ENCODE measurements at places on chromosomes 1 and 21.

- no peak for DNase-seq
Observed at GRCh38 chr1:8969937-8970336, 24.3 kb downstream of the CA6 start.

- DNase-seq, result no peak
Observed at GRCh38 chr1:92663775-92664174, 121.1 kb downstream of the EVI5 start.

GRCh38 chr21:34533938-34534337 is 21.9 kb upstream of the KCNE1 start:
- no peak for DNase-seq

GRCh38 chr1:83864991-83865390 is 133.9 kb downstream of the TTLL7 start:
- DNase-seq, result no peak

- DNase-seq, result no peak
Observed at GRCh38 chr1:17258758-17259130, 9.8 kb downstream of the PADI3 start.

DNA sequence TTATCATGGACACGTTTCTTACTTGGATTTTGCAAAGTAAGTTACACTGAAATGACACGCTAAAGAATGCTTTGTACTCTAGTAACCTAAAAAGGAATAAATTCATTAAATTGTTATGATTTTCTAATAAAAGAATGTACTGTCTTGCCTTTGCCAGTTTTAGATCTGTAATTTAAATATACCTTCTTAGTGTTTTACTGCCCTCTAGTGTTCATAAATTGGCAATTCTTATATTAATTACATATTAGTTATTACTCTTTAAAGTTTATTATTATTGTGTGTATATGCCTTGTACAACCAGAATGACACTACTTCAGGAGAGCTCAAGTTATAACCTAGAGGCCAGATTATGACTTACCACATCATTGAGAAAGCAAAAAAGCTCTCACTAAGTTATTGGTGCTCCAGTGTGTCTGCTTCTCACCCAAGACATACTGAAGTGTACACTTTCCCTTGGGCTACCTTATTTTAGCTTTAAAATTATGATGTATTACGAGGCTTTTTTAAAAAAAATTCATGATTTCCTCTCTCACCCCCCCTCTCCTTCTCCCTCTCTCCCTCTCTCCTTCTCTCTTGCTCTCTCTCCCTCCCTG is 169.9 kb downstream of the HS2ST1 start:
- DNase-seq, result peak; percentile 68

GRCh38 chr1:155226188-155226909 is 17.9 kb downstream of the MTX1 start:
- DNase-seq, result peak; percentile 90

DNA sequence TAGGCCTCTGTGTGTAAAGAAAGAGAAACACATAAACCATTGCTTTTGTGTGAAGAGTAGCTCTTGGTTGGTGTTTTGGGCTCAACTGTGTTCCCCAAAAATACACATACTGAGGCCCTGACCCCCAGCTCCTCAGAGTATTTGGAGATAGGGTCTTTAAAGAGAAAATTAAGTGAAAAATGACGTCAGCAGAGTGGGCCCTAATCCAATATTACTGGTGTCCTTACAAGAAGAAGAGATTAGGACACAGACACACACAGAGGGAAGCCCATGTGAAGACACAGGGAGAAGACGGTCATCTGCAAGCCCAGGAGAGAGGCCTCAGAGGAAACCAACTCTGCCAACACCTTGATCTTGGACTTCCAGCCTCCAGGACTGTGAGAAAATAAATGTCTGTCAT is 76.9 kb upstream of the PGBD5 start:
- no peak for DNase-seq

- no peak for DNase-seq
Observed at GRCh38 chr1:244012202-244012601, 38.9 kb upstream of the ZBTB18 start.

DNA sequence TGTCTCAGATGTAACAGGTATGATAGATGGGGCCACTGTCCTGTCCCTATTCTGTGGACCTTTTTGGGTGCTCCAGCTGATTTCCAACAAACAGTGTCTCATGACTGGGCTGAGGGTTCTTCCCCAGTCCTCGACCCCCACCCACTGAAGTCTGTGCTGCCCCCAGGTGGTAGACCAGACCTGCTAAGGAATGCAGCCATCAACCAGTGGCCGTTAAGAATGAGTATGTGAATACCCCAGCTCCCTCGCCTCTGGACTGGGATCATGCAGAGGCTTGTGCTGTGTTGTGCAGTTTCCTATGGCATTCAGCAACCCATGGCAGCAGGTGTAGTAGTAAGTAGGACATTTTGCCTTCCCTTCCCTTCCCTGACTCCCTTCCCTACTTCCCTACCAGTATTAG is 183.1 kb upstream of the KAZN start:
- no peak for DNase-seq

- DNase-seq, result peak; percentile 63
Observed at GRCh38 chr1:62508187-62508758, 71.4 kb downstream of the USP1 start.

DNA sequence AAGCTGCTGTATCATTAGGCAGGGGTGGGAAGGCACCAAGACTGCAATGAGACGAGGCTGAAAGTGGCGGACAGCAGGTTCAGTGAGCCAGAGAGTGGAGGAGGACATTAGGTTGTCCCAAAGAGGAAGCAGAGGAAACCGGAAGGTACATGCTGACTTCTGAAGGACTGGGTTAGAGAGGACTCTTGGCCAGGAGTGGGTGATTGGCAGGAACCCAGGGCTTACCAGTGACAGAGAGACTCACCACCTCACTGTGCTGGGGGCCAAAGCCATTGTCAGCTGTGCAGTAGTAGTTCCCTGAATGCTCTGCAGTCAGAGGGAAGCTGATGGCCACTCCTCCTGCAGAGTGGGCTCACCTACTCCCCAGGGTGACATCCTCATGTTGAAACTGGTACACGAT is 41.9 kb upstream of the FCRL4 start:
- no peak for DNase-seq

DNA sequence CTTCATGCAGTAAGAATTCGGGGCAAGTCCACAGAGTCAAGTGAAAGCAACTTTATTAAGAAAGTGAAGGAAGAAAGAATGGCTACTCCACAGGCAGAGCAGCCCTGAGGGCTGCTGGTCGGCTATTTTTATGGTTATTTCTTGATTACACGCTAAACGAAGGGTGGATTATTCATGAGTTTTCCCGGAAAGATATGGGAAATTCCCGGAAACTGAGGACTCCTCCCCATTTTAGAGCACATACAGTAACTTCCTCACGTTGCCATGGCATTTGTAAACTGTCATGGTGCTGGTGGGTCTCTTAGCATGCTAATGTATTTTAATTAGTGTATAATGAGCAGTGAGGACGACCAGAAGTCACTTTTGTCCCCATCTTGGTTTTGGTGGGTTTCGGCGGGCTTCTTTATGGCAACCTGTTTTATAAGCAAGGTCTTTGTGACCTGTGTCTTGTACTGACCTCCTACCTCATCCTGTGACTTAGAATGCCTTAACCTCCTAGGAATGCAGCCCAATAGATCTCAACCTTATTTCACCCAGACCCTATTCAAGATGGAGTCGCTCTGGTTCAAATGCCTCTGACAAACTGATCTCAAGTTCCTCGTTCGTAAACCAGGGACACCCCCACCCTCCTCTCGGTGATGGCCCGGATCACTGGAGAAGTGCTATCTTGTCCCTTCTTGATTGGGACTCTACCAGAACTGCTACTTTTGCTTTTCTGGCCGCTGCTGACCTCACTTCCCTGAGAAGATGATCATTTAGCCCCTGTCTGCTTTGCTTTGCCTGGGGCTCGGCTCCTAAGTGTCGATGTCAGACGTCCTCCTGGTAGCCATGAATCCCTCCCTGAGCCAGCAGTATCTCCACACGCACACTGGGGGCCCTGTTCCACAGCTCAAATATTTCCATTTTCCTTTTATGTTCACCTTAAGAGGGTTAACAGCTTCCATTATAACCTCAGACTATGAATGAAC is 48.8 kb downstream of the CLSTN1 start:
- no peak for DNase-seq

DNA sequence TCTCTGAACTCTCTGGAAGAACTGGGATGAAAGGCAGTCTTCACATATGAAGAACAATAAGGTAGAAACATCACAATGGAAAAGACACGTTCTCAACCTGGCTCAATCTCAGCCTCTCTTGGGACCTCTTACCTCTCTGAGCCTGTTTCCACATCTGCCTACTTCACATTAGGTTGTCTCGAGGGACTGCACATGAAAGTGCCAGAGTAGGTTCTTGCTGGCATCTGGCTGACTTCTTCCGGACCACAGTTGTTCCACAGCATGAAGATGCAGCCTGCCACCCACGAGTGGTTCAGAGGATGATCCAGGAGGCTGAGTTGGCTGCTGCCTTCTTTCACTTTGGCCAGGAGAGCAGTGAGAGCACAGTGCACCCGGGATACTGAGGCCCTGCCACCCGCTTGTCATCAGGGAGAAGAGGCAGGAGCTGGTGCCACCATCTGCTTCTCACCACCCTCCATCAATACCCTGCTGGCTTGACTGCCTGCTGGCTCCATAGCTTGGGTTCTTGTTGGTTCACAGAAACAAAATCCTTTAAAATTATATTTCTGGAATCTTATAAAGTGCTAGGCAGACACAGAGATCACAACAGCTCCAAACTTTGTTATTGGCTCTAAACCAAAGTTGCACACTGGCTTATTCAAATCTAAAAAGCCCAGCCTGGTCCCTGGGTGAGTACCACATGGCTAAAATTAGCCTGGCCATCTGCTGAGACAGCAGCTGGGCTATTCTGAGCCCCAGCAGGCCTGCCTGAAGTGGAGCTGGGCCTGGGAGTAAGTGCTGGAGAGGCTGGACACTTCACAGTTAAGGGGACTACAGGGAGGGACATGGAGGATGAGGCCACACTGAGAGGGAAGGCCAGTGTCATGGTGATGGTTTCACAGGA is 46.9 kb upstream of the LIN9 start:
- DNase-seq, result no peak

GRCh38 chr21:40647706-40648105 is 199.3 kb downstream of the DSCAM start:
- DNase-seq, result no peak

GRCh38 chr1:93324486-93325464 is 20.9 kb upstream of the DR1 start:
- DNase-seq, result peak; percentile 47

- no peak for DNase-seq
Observed at GRCh38 chr1:108590441-108590840, 30.5 kb downstream of the EEIG2 start.

DNA sequence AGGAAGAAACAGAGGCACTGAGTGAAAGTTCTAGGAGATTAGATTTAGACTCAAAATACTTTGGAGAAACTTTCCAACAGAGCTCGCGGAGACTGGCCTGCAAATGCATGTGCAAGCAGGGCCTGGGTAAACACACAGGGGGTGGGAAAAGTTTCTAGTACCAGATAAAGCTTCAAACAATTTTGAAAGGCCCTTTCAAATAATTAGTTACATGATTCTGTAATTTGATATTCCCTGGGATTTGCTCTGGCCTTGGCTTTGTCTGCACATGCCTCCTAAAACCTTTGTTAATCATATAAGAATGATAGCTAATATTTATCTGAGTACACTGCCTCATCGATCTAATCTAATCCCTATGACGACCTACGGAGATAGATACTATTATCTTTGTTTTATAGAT is 31.3 kb downstream of the VTCN1 start:
- no peak for DNase-seq

DNA sequence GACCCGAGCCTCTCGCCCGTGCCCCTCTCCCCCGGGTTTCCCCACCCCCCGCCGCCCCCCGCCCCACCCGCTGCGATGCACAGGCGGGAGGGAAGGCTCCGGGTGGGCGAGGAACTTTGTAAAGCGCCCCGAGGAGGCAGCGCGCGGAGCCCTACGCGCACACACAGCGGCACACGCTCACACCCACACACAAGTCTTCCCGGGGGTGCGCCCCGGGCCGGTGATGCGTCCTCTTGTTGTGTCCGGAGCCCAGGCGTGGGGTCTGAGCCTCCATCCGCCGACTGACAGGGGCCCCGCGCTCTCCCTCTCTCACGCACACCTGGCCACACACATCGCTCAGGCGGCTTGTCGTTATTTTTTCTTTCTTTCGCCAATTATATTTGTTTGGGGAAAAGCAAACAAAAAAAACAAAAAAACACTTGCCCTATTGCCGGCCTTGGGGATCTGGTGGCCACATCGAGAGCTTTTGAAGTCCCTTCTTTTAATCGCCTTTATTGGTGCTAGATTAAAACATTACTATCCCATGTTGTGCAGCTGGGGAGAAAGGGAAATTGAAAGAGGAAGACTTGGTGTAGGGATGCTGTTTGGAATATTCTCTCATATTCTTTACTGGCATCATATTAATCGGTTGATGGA is 770 bp downstream of the NTNG1 start:
- no peak for DNase-seq

- no peak for DNase-seq
Observed at GRCh38 chr21:32314806-32315205, 16.2 kb downstream of the MRAP start.

GRCh38 chr1:182601416-182601786 is 2.8 kb downstream of the RGS16 start:
- peak; percentile 85 for DNase-seq

GRCh38 chr1:6157132-6157527 is 23.0 kb downstream of the CHD5 start:
- DNase-seq, result no peak

- DNase-seq, result no peak
Observed at GRCh38 chr1:190176776-190177175, 300.9 kb downstream of the BRINP3 start.

DNA sequence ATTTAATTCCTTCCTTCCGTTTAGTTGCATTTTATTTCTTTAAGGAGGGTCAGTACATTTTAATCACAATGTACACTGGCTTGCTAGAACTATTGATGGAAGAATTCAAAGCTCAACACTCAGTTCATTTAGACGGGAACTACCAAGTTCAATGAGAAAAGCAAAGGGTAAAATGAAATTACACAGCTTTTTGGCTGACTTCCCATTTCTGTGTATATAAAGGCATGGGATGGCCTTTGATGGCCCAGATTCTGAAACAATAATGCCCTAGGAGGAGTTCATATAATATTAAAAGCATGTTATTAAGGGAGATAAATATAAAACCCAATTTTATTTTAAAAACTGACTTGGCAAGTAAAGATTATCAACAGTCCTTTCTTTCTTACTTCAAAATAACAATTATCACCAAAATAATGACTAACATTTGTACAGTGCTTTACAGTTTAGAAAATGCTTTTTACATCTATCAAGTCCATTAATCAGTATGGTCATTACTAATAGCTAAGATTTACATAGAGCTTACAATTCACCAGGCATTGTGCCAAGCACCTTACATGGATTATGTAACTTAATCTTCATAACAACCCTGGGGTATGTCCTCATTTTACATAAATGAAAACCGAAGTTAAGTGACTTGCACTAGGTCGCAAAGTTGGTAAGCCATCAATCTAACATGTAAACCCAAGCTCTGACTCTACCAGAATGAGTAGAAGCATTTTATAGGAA is 402.4 kb downstream of the OMA1 start:
- DNase-seq, result no peak

- no peak for DNase-seq
Observed at GRCh38 chr1:12152113-12152891, 14.5 kb upstream of the TNFRSF1B start.

- DNase-seq, result no peak
Observed at GRCh38 chr1:180179162-180179957, 24.7 kb downstream of the QSOX1 start.

Measured in RKO (cell line).